ENCODE measurements at places on chromosomes 3 and 15.

- DNase-seq = no peak
Measured at GRCh38 chr3:45001738-45002137, 24.4 kb upstream of the CLEC3B start.

- DNase-seq = no peak
Measured at GRCh38 chr15:31179693-31180092, 78.2 kb upstream of the TRPM1 start.

DNA sequence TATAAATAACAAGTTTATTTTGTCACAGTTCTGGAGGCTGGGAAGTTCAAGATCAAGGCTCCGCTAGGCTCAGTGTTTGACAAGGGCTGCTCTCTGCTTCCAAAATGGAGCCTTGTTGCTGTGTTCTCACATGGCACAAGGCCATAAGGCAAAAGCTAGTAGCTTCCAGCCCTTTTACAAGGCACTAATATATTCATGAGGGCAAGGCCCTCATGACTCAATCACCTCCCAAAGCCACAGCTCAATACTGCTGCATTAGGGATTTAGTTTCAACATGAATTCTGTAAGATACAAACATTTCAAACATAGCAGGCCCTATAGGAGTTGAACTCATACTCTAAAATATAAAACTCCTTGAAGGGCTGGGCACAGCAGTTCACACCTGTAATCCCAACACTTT, 30.2 kb downstream of the ZBTB11 start:
- DNase-seq = no peak

DNA sequence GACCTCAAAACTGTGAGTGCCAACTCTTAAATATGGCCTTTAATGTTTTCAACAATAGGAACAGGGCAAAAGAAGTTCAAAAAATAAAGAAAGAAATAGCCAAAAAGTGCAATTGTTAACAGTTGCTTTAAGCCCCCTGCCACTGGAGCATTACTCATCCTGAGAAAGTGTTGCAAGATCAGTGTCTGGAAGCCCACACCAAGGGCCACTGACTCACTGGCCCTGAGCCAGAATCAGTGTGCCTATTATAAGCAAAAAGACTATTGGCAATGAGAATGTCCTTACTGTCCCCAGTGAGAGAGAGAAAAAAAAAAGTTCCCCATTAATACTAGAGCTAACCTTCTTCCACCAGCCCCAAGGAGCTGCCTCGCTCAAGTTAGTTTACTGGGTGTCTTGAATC, 480.1 kb upstream of the ZNF385D start:
- no peak for DNase-seq

DNA sequence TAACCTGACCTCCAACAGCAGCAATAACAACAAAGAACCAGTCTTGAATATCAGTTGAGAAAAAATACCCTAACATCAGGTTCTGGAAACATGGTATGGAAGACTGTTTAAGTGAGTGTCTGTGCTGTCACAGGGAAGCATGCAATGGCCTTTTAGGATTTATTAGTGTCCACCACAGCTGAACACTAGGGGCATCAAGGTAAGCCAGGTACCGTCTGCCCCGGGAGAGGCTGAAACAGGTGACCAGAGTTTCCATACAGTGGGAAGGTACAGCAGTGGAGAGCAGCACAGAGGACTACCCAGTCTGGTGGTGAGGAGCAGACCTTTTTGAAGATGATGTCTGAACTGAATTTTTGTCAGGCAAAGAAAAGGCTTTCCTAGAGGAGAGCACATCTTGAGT, 18.4 kb downstream of the ZDHHC23 start:
- DNase-seq = peak; percentile 58

DNA sequence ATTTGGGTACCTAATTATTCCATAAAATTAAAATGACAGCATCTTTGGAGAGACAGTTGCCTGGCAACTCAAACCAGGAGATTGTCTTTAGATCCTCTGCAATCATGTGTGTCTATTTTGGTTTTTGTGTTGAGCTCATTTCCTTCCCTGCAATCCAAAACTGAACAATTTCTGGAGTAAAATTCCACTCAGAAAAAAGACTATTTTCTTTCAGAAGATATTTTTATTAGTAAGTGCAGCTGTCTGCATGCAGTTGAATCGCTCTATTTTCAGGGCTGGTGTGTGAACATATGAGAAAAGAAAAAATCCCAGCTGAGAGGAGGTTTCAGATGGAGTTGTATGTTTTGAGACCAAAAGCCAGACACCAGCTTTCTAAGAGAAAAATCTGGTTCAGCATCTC, 41.9 kb upstream of the DYNC1LI1 start:
- no peak for DNase-seq

- no peak for DNase-seq
Measured at GRCh38 chr15:74732846-74733245, 7.5 kb upstream of the CYP1A1 start.

GRCh38 chr3:11014253-11014652, 21.7 kb downstream of the SLC6A1 start:
- no peak for DNase-seq

- peak; percentile 87 for DNase-seq
Measured at GRCh38 chr15:58182460-58183163, 44.4 kb downstream of the AQP9 start.

DNA sequence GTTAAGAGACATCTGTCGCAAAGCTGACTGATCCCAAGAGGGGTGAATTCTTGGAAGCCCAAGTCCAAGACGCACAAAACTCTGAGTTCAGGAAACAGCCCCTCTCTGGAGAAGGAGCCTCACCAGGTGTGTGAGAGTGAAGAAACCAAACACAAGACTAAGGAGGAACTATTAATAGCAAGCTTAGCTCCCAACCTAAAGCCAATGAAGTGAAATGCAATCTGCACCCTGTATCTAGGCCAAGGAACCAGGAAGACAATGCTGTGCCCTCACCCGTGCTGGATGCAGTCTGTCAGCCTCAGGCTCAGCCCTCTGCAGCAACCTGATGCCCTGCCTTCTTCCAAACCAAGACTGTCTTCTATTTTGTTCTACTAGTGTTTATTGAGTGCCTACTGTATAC, 22.5 kb upstream of the THBS1 start:
- no peak for DNase-seq

- no peak for DNase-seq
Measured at GRCh38 chr15:100517846-100518245, 10.9 kb downstream of the CERS3 start.

DNA sequence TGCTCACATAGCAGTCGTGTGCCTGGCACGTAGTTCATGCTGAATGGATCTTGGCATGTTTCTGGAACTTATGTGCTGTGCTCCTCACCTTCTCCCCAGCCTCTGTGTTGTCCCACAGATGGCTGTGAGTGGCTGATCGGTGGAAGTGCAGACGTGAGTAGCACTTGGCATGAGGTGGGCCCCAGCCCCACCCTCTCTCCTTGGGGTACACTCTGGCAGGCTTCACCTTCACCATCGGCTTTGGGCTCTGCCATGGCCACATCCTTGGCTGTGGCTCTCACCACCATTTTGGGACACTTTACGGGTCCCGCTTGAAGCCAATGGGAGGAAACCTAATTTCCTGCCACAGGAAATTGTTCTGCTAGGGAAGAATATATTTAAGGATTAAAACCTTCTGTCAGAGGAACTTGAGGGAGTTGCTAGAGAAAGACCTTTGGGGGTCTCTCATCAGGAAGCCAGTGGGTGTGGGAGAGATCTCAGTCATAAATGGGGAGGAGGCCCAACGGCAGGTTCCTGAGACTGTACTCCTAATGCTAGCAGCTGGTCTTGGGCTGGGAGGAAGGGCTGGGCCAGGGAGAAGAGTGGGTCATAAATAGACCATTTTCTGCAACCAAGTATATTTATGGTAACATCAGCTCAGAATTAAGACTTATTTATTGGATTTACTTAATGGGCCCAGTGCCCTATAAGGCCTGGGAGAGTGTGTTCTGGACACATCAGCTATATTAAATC, 92.3 kb downstream of the SMAD3 start:
- DNase-seq = no peak

DNA sequence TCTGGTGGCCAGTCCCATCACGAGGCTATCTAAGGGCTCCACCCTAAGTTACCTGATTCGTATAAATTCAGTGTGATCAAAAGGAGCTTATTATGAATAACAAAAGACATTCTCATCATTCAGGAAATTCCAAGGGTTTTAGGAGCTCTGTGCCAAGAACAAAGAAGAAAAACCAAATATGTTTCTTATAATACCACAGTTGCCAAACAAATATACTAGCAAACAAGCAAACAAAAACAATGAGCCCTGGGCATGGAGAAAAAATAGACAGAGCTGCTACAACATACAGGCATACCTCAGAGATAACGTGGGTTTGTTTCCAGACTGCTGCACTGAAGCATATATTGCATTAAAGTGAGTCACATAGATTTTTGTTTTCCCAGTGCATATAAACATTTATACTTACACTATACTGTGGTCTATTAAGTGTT, 20.2 kb upstream of the CFAP161 start:
- DNase-seq = no peak

DNA sequence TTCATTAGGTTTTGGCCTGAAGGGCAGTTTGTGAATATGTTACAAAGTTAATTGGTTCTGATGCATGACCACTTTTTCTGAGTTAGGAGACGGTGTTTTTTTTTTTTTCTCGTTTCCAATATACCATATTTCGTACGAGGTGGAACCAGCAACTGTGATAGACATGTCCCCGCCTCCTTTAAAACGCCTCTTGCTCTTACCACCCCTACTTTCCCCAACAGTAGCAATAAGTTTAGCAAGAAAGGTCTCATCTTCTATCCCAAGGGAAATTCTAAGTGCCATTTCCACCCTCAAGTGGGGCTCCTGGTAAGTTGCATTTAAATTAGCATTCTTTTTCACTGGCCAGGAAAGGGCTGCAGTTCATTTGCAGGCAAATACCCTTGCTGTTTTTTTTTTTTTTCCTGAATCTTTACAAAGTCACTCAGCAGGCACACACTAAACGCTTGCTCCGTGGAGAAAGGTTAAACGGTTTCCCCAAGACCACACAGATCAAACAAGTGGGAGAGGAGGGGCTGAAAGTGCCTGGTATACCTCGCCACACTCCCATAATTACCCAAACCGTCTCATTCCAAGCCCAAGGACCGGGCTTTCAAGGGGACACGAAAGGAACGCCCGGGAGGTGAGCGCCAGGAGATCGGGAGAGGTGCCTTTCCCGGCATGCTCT, 39.5 kb upstream of the MGA start:
- no peak for DNase-seq

DNA sequence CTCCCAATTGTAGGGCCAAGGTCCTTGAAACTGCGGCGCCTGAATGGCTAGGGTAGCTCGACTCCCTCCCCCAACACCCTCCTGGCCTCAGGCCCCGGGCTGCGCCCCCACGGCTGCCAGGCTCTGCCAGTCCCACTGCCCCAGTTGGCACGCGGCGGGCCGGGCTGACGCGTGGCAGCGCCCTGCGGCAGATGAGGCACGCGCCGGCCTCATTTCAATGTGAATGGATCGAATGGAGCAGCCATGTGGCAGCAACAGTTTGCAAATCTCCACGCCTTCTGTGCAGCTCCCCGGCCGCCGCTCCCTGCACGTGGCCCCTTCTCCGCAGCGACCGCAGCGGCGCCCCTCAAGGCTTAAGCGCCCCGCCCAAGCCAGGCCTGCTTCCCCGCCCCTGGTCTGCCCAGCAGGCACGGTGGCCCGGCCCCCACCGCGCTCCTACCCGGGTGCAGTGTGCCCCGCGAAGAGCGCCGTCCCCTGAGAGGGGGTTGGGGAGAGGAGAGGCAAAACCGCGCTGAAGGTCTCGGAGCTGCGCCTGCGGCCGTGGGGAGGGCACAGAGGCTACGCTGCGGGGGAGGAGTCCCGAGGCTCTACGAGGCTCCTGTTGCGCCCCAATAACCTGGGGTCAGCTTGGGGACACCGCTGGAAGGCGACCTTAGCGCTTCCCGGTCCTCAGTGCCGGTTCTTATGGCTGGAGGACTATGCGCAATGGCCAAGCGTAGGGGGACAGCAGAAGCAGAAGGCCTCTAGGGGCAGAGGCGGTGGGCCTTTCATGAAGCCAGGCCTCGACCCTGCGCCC, 3.1 kb upstream of the DLL4 start:
- DNase-seq = peak; percentile 86

GRCh38 chr3:24363242-24363641, 131.4 kb downstream of the THRB start:
- DNase-seq = no peak

DNA sequence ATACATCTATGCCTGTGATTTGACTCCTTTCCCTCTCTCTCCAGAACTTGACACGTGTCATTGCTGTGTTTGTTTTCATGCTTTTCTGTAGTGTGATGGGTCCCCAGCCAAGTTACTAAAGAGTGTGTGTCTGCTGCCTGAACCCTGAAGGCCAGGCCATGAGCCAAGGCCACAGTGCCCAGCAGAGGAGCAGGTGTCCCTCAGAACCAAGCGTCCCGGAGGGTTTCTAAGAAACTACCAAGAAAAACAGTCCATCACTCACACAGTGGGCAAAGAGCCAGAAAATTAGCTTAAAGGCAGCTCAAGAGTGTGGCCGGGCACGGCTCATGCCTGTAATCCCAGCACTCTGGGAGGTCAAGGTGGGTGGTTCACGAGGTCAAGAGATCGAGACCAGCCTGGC, 35.2 kb downstream of the FBXO45 start:
- DNase-seq = peak; percentile 15

DNA sequence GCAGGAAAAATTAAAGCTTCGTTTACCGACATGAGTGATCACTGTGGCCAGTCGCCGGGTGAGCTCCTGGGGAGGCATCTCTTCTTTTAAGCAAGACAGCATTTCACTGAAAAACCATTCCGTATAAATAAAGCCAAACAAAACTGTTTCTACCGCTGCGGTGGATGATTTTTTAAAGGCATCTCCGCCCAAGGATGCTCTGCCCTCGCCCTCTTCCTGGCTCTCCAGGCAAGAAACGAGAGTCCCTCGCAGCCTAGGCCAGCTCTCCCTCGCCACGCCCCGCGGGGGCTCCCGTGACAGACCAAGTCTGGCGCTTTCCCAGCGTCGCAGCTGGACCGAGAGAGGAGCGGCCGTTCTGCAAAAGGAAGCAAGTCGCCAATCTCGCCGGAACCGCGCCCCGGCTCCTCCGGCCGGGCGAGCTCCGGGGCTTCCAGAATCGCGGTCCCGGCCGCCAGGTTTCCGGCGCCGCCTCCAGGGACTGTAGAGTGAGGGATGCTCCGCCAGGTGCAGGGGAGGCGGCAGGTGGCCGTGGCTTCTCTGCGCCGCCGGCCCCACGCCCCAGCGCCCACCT, 458 bp downstream of the MCF2L2 start:
- peak; percentile 87 for DNase-seq

- no peak for DNase-seq
Measured at GRCh38 chr3:123790254-123791072, 93.7 kb downstream of the MYLK start.

DNA sequence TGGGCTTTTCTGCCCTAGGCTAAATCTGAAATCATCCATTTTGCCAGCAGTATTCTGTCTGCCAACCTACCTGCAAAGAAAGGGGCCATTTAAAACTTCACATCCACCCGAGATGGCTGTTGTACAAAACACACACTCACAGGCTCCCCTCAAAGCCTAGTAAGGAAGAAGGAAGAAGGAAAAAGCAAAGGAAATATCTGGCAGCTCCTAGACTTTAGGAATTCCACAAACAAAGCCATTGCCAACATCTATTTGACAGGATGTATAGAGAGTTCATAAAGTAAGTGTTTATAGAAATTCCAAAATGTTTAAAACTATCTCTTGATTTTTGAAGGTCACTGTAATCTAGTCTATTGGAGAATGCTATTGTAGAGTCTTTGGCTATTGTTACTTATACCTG, 91.9 kb upstream of the THBS1 start:
- no peak for DNase-seq

Data from endodermal cell (in vitro differentiated cells).